ENCODE measurements at places on chromosomes 3 and 15.
A peak's percentile ranks its signal among the peaks of the same experiment; 100 is the strongest.

DNA sequence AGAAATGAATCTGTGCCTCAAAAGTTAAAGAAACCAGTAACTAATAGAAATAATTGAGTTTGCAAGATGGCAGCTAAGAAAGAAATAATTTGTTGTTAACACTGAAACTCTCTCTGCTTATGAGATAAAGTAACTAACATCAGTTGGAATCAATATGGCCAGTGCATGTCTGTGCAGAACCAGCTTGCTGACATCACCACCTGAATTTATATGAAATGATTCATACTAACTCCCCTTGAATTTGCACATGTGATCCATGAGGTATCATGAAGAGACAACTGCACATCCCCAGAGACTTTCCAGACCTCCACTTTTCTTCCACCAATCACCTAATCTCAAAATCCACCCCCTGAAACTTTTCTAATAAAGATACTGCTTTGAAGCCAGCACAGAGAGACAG is 10.3 kb upstream of the SLC25A38 start:
- DNase-seq, result no peak

DNA sequence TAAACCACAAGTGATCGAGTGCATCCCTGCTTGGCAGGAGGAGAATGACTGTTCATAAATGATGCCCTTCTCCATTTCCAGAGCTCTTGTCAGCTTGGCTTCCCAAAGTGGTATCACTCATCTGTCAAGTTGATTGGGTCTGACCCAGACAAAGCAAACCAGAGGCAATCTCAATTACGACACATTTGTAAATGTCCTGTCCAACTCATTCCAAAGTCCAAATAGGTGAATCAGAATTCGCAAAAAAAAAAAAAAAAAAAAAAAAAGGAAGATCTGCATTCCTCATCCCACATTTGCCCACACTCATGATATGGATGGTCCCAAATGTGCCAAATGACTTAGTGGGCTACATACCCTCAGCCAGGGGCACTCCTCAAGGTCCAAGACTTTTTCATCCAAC is 91.9 kb downstream of the LRRC3B start:
- DNase-seq, result no peak

DNA sequence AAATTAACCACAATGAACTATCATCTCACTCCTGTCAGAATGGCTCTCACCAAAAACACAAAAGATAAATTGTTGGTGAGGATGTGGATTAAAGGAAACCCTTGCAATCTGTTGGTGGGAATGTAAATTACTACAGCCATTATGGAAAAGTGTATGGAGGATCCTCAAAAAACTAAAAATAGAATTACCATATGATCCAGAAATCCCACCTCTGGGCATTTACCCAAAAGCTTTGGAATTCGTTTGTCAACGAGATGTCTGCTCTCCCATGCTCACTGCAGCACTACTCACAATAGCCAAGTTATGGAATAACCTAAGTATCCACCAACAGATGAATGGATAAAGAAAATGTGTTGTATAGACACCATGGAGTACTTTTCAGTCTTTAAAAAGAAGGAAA is 21.6 kb downstream of the FSIP1 start:
- DNase-seq, result no peak

DNA sequence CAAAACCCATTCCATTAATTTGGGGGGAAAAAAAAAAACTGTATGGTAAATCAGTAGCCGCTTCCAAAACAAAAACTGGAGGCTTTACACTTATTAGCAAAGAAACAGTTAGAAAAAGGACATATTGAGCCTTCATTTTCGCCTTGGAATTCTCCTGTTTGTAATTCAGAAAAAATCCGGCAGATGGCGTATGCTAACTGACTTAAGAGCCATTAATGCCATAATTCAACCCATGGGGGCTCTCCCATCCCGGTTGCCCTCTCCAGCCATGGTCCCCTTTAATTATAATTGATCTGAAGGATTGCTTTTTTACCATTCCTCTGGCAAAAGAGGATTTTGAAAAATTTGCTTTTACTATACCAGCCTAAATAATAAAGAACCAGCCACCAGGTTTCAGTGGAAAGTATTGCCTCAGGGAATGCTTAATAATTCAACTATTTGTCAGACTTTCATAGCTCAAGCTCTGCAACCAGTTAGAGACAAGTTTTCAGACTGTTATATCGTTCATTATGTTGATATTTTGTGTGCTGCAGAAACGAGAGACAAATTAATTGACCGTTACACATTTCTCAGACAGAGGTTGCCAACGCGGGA is 9.4 kb upstream of the RPL24 start:
- peak; percentile 21 for DNase-seq

DNA sequence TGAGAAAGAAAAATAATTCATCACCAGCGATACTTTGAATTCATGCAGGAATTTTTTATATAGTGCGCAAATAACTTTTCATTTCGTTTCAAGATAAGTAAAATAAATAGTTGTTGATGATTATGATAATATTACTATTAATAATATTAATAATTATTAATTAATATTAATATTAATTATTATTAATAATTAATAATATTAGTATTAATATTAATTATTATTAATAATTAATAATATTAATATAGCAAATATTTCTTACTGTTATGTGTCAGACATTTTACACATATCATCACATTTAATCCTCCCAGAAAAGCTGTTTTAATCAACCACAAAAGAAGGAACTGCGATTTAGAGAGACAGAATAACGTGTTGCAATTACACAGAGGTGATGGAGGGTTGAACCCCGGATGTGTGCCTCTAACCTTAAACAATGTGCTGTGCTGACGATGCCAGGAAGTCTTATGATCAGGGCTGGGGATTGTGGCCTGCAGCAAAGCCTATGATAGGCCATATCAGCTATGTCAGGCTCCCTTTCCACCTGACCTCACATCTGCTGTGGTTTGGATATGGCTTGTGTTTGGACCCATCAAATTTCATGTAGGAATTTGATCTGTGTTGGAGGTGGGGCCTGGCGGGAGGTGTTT is 263.5 kb upstream of the NR2F2 start:
- no peak for DNase-seq

DNA sequence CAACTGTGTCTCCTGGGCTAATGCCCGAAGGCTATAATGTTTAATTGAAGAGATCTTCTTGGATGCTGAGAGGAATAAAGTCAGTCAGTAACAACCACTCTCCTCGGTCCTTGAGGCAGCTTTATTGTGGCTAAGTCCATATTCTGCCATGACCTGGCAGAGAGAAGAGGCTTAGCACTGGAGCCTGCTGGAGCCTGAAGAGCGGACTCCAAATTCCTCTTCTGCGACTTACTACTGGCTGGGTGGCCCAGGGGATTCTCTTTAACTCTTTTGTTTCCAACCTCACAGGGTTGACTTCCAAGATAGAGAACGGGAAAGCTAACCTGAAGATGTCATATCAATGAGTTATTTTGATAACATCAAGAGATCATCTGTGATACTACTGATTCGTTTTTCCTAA is 71.1 kb downstream of the MYO1E start:
- DNase-seq, result peak; percentile 35

- peak; percentile 2 for DNase-seq
These were observed 653.6 kb downstream of the NSUN3 start for GRCh38 chr3:94716326-94717018.

DNA sequence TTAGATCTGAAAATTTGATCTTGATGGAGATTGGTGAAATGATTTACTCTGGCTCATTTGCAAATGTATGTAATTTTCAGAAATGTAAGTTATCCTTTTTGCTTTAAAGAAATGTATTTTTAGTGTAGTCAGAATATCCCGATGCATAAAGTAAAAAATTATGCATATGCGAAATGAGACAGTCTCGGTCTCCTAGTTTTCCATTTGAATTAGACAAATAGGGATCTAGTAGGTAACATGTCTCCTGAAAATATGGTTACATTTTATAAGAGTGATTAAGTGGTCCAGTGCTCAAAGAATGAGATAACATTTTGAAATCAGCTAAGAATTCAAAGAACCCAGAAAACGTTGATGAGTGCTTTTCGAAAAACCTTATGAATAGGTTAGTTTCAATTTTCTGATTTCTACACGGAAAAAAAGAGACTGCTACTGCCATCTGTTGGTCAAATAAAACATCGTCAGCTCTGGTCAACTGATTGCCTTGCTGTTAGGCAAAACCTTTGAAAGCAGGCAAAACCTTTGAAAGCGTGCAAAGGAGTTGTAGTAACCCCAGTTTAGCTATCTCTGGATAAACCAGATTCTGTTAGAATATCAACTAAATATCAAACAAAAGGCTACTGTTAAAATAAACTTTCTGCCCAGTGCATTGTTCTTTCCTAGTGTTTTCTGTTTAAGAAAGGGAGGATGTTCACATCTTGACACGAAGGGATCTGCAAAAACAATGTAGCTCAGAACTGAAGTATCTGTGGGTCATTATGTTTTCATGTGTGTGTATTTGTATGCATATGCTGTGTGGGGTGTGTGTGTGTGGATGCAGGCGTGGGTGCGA is 59.3 kb upstream of the CHMP2B start:
- peak; percentile 1 for DNase-seq

All from H7 (cell line).